CD4-positive, alpha-beta T cell treated with Interferon alpha-2 for 1 hour (primary cell): ENCODE measurements at places on chromosomes 7 and 10.

DNA sequence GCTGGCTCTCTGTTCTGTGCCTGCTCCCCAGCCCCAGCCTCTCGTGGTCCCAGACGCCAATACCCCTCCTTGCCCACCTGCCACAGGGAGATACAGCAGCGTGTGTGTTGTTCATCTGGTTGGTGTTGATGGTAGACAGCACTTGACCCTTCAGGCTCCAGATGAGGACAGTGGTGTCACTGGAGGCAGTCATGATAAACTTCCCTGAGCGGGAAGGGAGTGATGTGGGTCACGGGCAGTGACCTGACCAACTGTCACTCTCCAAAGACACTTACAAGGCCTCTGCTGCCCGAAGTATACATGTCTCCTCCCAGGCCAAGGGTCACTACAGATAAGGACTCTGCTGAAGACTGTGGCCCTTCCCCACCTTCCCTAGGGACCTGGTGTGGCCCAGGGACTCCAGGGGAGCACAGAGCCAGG lies 5.6 kb downstream of the TBL2 start:
- DNase-seq, result no peak

DNA sequence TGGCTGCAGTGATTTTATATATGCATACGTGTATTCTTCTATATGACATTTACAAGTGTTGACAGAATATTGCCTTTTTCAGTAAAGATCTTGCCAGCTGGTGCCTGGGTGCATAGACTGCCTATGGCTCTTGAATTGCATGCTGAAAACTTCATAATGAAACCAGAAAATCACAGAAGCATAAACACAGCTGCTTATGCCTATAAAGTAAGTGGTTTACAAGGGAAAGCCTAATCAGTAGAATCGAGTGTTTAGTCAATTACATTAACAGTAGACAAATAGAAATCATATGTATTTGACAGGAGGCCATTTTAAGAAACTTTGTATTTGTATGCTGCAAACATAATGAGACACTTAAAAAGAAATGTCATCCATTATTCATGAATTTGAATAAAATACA lies 82.5 kb downstream of the TMEM168 start:
- DNase-seq, result no peak

GRCh38 chr7:28815928-28816373 lies 142.2 kb downstream of the TRIL start:
- no peak for DNase-seq

DNA sequence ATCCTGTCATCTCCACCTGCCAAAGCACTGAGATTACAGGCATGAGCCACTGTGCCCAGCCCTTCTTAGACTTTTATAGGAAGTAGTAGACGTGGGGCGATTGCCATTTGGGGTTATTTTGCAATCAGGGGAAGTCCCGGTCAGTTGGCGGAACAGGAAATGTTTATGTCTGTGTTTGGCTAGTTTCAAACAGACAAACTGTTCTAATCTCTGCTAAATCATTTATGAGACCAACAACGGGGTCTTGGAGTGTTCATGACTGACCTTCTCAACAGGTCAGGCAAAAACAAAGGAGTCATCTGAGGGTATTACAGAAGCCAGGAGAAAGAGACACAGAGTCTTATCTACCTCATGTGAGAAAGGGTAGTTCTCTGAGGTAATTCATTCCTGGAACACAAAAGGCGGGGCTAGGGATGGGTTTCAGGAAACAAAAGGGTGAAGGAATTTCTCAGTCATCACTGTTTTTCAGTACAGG lies 6.6 kb upstream of the TPK1 start:
- DNase-seq, result peak; percentile 39

- no peak for DNase-seq
Measured at GRCh38 chr10:116698364-116698763, 44.0 kb downstream of the HSPA12A start.

GRCh38 chr7:91043186-91043585 lies 221.0 kb upstream of the FZD1 start:
- DNase-seq, result no peak

- no peak for DNase-seq
Measured at GRCh38 chr10:34297541-34298345, 517.4 kb downstream of the PARD3 start.

DNA sequence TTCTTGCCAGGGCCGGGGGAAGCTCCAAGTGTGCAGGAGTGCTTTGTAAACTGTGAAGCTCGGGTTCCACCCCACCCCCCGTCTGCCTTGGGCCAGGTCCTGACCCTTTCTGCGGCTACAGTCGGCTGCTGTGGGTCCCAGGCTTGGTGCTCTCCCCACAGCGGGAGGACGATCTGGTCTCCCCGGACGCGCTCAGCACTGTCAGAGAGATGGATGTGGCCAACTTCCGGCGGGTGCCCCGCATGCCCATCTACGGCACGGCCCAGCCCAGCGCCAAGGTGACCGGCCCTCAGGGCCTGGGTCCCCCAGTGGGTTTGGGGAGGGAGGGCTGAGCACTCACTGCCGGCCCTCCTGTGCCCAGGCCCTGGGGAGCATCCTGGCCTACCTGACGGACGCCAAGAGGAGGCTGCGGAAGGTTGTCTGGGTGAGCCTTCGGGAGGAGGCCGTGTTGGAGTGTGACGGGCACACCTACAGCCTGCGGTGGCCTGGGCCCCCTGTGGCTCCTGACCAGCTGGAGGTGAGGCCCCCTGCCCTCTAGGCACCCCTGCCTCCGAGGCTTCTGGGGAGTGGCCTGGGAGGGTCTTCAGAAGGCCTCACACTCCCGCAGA lies 60.3 kb downstream of the PALD1 start:
- no peak for DNase-seq

- no peak for DNase-seq
Measured at GRCh38 chr10:99785646-99786045, 3.2 kb downstream of the ABCC2 start.

GRCh38 chr10:86727470-86727869 lies 28.9 kb upstream of the BMPR1A start:
- no peak for DNase-seq

DNA sequence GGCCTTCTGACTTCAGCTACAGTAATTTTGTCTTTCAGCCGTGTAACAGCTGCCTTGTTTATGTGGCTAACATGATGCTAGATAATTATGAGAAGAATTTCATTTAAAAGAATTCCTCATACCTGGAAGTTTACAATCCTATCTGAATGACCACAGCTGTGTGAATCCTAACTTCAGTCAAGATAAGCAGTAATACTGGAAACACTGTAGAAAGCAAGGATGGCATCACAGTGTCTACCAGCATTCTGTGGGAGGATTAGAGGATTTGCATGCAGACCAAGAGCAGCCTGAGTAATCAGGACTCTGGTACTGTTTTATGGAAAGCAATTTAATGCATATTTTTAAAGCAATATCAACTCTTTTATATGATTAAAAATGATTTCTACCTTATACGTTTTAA lies 282.4 kb downstream of the EXOC4 start:
- no peak for DNase-seq

DNA sequence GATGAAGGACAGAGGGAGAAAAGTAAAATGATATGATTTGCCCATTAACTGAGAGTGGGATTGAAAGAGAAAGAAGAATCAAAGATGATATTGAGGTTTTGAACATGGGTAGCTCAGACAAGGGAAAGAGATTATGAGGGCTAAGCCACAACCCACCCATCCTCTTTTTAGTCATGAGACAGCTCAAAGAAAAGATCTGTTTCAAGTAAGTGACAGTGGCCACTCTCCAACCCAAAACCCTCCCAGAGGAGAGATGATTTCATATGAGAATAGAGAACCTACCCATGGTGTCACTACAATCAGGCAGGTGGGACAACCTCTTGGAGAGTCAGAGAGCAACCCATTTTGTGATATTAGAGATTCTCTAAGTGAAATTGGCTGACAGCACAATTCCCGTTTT lies 32.2 kb downstream of the PLXNA4 start:
- DNase-seq, result no peak

DNA sequence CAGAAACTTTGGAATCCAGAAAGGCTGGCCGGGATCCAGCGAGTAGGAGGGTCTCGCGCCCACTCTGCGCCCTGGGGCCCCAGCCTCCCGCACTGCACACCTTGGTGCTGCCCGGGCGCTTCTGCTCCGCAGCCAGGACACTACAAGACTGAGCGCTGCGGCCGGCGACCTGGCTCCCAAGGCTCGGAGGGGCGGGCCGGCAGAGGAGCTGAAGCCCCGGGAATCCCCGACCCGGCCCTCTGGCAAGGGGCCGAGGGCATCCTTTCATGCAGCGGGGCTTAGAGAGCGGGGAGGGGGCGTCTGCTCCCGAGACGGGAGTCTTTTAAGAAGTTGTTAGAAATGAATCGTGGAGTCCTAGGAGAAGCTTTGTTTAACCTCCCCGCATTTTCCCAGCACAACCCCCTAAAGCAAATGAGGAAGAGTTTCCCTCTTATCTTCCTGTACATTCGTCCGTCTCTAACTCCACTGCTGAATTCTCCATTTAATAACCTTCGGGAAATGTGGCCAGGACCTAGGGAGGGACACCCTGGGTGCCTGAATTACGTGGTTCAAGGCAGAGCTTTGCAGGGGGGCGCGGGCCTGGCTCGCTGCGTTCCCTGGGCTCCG lies 1.1 kb downstream of the VWC2 start:
- no peak for DNase-seq

GRCh38 chr10:123678376-123678775 lies 12.2 kb downstream of the GPR26 start:
- no peak for DNase-seq

- DNase-seq, result no peak
Measured at GRCh38 chr7:4245135-4245865, 436.8 kb upstream of the FOXK1 start.

- DNase-seq, result no peak
Measured at GRCh38 chr7:908159-908581, 31.8 kb downstream of the GET4 start.

DNA sequence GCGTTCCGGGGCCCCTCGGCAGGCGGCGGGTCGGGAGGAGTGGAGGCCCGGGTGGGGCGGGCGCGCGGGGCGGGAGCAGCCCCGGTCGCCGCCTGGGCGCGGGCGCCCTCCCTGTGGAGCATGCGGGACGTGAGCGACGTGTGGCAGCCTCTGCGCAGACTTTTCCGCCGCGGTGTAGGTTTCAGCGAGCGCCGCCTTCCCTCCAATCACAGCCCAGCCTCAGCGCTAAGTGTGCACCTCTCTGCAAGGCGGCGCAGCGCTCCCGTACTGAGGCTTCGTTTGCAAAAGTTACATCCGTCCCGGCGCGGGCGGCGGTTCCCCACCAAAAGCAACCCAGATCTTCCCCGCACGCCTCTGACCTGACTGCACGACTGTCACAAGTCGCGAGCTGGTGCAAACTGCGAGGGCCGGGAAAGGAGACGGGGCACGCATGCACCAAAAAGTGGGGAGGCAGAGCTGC lies 1.2 kb upstream of the PFKFB3 start:
- DNase-seq, result peak; percentile 79

DNA sequence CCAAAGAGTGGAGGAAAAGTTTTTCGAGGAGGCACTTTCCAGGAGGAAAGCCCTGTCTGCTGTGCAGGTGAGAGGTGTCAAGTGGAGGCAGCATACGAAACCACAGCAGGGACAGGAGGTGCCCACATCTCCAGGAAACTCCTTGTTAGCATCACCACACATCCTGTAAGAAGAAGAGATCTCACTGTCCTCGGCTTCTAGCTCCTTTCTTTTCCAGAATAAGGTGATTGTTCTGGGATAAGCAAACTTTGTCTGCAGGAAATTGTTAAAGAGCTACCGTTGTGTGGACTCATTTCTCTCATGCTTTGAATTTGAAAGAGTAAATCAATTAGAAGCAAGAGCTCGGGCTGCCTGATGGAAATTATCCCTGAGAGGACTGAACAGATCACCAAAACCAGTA lies 269.4 kb downstream of the CXCL12 start:
- no peak for DNase-seq

GRCh38 chr10:69976795-69977546 lies 75.7 kb upstream of the MACROH2A2 start:
- no peak for DNase-seq

DNA sequence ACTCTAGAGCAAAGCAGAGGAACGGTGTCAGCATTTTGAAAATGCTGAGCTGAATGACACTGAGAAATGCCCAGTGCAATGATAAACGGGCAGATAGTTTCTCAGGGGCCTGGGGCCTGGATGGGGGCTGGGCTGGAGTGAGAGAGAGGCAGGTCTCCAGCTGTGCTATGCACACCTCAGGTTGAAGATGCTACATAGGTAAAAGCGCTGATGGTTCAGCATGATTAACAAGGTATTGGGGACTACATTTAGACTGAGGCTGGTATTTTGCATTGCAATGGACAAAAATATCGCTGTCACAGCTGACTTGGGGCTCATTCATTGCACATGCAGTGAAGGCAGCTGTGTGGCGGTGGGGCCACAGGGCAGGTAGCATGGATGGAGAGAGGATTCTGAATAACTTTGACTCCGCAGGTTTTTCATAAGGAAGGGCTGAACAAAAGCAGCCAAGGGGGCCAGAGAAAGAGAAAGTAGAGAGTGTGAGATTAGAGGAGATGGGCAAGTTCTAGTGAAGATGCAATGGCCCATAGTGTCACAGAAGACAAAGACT lies 290.8 kb upstream of the ZNF32 start:
- no peak for DNase-seq

GRCh38 chr10:112510384-112510783 lies 63.4 kb downstream of the VTI1A start:
- no peak for DNase-seq

- peak; percentile 89 for DNase-seq
Measured at GRCh38 chr10:6530211-6530840, 49.8 kb downstream of the PRKCQ start.

DNA sequence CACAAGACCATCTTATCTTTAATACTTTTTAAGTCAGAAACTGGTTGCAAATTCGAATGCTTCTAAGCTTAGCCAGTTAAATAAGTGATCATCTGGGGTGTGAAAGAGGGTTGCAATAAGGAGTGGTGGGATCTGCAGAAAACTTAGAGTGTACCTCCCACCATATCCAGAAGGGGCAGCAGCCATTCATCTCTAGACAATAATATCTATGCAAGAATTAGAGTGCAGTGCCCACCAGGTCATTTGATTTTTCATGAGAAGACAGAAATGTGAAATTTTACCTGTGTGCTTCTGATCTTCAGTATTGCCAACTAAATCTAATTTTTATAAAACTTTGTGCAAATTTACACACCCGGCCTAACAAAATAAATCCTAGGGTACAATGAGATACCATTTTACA lies 127.2 kb upstream of the SP4 start:
- DNase-seq, result no peak

GRCh38 chr10:129331207-129331838 lies 135.7 kb upstream of the MGMT start:
- DNase-seq, result no peak
